CD4-positive, alpha-beta T cell treated with Interleukin-6 at 100 ng/mL for 8 hours (primary cell): ENCODE measurements at places on chromosomes 1 and 21.

GRCh38 chr21:25005388-25005787 lies 601.9 kb downstream of the MRPL39 start:
- no peak for DNase-seq

GRCh38 chr1:105359457-105359856 lies 1609.8 kb downstream of the AMY1C start:
- no peak for DNase-seq

GRCh38 chr1:223212441-223212840 lies 69.4 kb upstream of the TLR5 start:
- no peak for DNase-seq

DNA sequence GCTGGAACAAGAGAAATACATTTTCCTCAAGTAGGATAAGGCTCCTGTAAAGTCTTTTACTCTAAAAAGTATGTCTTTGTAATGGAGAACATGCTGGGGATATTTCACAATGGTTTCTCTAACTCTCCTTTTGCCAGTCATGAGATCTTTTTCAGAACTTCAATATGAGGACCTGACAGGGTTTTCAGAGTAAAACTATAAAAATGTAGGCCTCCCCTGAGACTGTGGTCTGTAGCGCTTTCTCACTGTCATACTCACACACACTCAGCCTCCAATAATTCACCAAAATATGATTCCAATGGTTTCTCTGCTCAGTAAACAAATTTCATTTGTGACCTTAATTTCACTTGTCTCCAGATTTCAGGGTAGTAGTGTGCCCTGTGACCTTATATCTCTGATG lies 440.1 kb upstream of the PTBP2 start:
- no peak for DNase-seq

- DNase-seq, result no peak
These were observed 16.5 kb upstream of the CFHR5 start for GRCh38 chr1:196960854-196961253.

GRCh38 chr21:36052860-36053714 lies 7.2 kb downstream of the SETD4 start:
- DNase-seq, result peak; percentile 7

DNA sequence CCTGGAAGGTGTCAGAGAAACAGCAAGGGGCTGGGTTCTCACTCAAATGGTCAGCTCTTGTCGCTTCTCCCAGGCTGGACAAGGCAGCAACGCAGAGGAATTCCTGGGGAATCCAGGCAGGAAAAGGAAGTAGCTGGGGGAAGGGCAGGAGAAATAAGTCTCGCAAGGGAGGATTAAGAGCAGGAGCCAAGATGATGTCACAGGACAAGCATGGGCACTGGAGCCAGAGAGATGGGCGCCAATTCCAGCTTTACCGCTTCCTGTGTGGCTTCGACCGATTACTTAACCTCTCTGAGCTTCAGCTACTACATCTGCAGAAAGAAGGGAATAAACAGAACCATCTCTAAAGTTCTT lies 70.5 kb downstream of the SSBP3 start:
- DNase-seq, result no peak

DNA sequence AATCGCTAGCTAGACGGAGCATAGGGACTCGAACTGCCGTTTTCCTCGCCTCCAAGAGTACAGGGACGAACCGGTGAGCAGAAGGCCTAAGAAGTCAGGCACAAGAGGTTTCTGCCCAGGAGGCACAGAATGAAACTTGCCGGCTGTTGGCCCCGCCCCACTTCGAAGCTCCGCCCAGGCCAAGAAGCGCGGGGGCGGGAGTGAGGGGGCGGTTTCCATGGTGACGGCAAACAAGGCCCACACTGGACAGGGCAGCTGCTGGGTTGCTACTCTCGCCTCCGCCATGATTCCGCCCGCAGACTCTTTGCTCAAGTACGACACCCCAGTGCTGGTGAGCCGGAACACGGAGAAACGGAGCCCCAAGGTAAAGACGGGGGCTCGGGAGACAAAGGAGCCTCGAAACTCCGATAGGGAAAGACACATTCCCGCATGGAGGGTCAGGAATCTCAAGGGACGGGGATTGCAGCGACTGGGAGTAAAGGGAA lies at the start of gene DNALI1:
DNALI1 (plus strand) TSS at position 229 of the 485 bp plus-strand sequence; CDS start at position 284, 55 bp downstream.
- DNase-seq, result no peak

DNA sequence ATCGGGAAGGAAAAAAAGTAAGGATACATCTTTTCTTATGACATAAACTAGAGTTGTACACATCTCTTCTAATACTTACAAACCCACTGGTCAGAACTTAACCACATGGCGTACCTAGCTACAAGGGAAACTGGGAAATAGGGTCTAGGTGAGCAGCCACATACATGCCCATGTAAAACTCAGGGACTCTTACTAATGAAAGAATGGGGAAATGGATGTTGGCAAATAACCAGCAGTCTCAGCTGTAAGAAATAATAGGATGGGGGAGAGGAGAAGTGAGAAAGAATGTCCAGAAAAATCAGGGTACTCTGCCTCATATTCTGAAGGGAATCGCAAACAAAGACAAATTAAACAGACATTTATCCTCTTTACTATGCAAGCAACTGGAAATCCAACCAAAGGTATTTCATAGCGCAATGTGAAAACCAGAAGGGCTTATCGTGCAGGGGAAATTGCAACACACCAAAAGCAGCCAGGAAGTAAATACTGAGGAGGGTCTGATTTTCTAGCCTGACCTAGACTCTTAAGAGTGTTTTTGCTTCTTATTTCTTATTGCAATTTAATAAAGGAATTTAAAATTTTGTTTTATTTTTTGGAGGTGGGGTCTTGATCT lies 17.5 kb downstream of the GTF2B start:
- DNase-seq, result no peak

DNA sequence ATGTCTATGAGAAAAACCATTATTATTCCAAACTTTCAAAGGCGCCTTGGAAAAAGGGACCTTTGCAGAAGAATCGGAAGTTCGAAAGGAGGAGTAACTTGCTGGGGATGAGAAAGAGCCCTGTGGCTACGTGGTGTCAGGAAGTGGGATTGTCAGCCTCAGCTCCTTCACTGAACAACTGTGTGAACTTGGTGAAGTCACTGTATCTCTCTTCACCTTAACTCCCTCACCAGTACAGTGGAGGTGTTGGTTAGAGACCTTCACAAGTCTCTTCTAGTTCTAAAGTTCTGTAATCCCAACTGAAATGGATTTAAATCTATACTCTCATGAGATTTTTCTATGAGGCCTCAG lies 285.6 kb downstream of the CACNA1E start:
- DNase-seq, result no peak

DNA sequence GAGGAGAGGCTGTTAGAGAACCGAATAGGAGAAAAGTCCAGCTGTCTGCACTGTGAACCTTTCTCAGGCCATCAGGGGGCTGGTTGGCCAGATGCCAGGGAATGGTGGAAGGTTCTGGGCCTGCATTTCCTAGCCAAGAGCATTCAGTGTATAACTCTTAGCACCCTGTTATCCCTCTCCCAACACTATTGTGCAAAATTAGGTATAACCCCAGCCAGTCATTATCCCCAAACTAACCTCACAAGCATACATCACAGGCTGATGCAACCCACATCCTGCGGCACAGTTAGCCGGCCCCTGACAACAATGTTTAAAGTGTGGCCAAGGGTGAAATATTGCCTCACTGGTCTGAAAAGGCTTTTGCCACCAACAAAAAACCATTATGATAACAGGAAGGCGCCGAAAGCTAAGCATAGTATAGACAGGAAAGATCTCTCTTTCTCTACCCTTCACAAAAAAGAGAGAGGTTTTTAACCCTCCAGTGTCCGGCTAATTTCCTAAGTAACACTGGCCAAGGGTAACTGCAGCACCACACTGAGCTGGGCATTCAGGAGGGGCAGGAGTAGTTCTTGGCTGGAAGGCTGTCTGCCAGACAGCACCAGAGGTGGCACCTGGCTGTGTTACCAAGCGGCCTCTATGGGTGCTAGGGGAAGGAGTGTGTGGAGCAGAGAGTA lies 77.3 kb upstream of the BCAR3 start:
- no peak for DNase-seq

GRCh38 chr1:31249854-31250253 lies 10.2 kb upstream of the NKAIN1 start:
- DNase-seq, result no peak

- no peak for DNase-seq
These were observed 6.7 kb upstream of the TNFRSF8 start for GRCh38 chr1:12056331-12056841.

DNA sequence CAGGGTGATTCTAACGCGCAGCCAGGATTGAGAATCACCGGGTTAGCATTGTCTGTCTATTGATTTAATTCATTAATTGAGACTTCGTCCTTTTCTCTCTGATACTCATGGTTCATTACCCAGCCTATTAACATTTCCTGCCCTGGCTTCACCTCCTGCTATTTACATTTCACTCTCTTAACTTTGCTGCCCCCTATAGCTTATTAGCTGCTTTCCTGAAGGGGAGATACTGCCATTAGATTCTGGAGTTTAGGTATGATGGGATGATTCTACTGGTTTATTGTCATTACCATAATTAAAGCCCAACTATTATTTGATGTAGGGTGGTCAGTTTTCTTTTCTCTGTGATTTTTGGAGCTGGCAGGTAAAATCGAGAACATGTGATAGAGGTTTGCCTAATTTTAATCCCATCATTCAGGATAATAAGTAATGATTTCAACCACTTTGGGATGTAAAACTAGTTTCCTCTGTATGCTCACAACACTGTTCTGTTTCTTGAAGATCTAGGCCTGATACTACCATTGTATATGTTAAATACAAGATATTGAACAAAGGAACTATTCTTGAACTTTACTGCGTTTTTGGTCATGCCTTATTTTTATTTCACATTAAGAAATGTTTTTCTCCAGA lies 6.4 kb downstream of the PPP2R5A start:
- peak; percentile 60 for DNase-seq

- DNase-seq, result no peak
These were observed 21.4 kb downstream of the IGFN1 start for GRCh38 chr1:201212056-201212455.

DNA sequence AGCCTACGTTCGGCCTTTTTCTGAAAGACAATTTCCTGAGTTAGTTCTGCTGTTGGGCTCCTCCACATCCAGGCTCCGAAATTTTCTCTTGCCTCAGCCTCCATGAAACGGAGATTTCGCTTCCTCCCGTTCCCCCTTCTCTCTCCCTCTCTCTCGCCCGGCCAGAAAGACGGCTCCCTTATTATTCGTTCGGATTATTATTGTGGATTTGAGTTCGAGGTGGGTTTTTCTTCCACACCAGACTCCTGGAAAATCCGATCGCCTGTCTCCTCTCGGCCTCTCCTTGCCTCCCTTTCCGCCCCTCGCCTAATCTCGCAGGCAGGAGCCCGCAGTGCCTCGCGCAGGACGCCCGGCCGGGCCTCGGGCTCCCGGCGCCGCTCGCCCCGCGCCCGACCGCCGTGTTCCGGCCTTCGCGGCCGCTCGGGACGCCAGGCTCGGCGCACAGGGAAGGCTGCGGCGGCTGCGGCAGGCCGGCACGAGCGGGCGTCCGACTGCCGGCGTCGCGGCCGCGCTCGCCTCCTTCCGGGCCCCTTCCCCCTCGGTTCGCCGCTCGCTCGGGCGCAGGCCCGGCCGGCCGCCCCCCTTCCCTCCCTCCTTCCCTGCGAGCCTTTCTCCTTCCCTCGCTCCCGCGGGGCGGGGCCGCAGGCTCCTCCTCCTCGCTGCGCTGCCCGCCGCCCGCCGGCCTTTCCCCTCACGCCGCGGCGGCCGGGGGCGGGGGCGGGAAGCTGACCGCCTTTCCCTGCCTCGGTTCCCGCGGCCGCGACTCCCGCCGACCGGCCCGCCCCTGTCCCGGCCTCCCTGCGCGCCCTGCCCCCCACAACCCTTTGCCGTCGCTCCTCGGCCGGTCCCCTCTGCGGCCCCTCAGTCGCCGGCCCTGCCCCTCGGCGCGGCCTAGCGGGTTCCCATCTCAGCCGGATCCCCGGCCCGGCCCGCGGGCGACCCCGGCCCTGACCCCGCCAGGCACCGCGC lies at the start of gene ARHGEF11:
ARHGEF11 (minus strand) TSS at position 493 of the 969 bp plus-strand sequence. CDS start 1,412 bp downstream, outside the sequence.
- no peak for DNase-seq

GRCh38 chr1:116836099-116836498 lies 73.6 kb upstream of the PTGFRN start:
- no peak for DNase-seq

DNA sequence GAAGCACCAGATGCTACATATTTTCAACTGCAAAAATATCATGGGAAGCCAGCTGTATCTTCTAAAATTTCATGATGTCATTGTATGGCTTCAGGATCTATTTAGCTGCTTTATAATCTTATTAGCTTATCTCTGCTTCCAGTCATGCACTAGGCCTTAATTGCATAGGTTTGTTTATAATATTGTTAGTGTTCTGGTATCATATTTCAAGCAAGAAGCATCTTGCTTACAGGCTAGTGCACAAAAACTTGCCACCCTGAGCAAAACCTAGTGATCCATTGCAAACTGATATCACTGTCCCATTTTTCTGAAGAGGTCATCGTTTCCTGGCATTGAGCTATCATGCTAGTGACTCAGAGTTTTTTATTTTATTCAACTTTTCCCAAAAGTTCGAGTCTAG lies 15.7 kb upstream of the NRIP1 start:
- no peak for DNase-seq

- peak; percentile 42 for DNase-seq
These were observed 859 bp downstream of the IFFO2 start for GRCh38 chr1:18955441-18956192.

DNA sequence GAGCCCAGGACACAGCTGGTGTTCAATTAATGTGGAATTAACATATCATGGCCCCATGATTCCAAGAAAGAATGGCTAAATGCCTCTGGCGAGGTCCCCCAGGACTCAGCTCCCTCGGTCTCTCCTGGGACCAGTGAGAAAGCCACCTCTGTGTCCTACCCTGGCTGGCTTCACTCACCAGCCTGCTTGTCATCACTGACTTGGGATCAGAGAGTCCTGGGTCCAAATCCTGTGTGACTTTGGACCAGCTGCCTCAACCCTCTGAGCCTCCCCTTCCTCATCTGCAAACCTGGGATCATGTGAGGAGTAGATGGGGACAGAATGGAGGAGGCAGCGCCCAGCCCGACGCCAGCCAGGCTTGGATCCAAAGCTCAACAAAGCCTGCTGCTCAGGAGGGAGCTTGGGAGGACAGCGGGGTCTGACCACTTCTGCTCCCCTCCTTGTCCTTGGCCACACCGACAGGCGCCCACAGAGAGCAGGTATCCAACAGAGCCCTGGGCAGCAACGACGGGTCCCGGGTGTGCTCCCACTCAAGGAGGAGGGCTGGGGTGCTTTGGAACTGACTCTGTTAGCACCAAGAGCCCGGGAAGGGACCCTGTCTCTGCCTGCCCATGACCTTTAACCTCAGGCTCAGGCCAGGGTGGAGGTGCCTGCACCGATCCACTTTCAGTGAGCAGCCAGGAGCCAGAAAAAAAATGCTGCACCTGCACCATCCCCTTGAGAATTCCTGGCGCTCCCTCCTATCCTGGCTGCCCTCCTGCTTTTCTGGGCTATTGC lies 3.2 kb downstream of the SH2D5 start:
- DNase-seq, result no peak
